ENCODE measurements at places on chromosomes 1 and 21.

DNA sequence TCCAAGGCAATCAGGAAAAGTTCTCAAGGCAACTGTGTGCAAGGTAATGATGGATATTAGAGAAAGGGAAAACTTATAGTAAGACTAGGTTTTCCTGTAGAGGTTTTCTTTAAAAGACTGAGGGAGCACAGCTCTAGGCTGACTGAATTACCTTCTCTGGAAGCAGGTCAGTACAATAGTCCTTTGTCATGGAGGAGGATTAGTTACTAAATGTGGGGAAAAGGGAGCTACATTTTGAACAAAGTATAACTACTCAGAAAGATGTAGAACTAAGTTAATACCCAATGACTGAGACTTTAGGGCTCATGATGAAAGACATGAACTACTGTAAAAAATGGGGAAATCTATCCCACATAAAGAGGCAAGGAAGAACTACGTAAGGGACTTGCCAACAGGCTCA is 148.6 kb upstream of the HP1BP3 start:
- no peak for DNase-seq

- DNase-seq: no peak
Observed at GRCh38 chr1:28273216-28273860, 14.0 kb downstream of the SESN2 start.

DNA sequence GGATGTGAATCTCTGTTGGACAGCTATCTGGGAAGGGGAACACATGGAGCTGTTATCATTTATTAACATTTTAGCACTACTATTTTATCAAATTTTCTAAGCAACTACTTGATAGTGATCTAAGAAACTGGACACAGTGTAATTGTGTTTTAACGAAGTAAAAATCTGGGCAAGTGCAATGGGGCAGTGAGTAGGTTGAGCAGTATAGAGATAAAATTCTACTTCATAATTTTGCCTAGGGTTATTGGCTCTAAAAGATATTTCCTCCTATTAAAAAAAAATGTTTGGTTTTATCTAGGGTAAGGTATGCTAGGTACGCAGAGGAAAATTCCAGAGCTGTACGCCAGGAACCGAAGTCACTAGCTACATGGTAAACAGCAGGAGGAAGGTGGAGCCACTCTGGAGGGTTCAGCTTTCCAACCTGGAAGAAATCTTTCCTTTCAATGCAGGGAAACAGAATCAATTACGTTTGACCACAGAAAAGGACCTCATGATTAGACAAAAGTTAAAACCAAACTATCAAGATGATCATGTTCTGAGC is 43.3 kb downstream of the BCAR3 start:
- DNase-seq: no peak

DNA sequence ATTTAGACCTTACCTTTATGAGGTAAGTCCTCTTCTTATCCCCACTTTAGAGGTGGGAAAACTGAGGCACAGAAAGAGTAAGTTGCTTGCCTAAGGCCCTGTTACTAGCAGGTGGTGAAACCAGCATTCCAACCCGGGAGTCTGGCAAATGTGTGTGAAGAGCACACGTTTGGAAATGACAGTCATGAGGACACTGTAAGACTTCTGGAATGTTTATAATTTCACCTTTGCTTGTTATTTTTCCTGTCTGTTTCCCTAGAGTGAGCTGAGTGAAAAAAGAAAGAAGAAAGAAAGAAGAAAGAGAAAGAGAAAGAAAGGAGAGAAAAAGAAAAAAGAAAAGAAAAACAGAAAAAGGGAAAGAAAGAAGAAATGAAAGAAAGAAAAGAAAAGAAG is 21.2 kb upstream of the LGALS8 start:
- no peak for DNase-seq

- no peak for DNase-seq
Observed at GRCh38 chr1:64041371-64042131, 161.9 kb upstream of the UBE2U start.

DNA sequence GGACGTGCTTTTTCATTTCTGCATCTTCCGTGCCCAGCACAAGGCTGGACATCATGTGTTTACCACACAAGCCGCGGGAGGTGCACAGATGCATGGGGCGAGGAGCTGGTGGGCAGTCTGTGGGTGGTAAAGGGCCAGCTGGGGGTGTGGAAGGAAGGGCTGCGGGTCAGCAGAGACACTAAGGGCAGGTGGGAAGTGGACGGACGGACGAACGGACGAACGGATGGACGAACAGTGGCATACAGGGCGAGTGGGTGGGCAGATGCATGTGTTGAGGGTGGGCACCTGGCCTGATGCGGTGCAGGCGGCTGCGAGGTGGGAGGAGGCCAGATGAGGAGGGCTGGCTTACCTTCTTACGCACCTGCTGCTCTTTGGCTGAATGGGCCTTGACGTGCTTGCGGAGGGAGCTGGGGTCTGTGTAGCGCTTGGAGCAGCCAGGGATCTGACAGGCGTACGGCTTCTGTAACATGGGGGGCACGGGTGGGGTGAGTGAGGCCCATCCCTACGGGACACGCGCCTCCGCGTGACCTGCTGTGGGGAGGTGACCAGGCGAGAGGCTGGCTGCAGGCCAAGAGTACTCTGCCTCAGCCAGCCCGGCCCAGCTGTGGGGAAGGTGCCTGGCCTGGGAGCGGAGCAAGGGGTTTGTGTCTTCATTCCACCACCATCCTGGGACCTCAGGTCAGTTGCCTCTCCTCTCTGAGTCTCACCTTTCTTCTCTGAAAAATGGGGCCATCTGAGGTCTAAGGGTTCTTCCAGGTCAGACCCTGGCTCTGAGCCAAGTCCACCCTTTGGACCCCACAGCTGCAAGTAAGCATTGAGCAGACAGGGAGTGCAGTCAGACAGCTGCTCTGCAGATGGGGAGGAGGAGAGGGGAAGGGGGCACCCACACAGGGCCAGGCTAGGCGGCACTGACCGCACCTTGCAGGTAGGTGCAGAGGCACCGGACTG is 65.5 kb downstream of the DMRTB1 start:
- DNase-seq: no peak

GRCh38 chr1:17831597-17831996 is 76.5 kb downstream of the ACTL8 start:
- DNase-seq: no peak

Measured in activated CD4-positive, CD25-positive, alpha-beta regulatory T cell treated with anti-CD3 and anti-CD28 coated beads, Interleukin-2, amount 50 U/mL, for 16 hours (primary cell).